CD8-positive, alpha-beta memory T cell (primary cell): ENCODE measurements at places on chromosomes 16 and 17. TPM values are rescaled to one million over a fixed set of nuclear protein-coding genes. Genes with fewer than 3 reads are reported as not detected.

Gene CDT1
- 106 TPM for total RNA-seq

Gene ABCA10
- total RNA-seq, result 0.60 TPM

DNA sequence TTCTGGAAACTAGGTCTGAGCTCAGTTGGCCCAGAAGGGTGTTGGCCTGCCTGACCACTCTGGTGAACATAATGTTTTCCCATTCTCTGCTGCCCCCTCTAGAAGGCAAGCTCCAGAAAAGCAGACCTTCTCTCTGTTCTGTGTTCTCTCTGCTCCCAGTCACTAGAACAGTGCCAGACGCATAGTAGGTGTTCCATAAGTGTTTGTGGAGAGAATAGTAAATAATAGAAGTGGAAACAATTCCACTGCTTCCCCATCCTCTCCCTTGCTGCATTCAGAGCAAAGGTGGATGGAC lies 32.2 kb upstream of the ETV4 start:
- no peak for DNase-seq
- H3K27me3 ChIP-seq, result no peaks in the 10 kb centered on the region
- H3K27ac ChIP-seq, result no peak overlapping the region
- no peak overlapping the region for H3K4me3 ChIP-seq

DNA sequence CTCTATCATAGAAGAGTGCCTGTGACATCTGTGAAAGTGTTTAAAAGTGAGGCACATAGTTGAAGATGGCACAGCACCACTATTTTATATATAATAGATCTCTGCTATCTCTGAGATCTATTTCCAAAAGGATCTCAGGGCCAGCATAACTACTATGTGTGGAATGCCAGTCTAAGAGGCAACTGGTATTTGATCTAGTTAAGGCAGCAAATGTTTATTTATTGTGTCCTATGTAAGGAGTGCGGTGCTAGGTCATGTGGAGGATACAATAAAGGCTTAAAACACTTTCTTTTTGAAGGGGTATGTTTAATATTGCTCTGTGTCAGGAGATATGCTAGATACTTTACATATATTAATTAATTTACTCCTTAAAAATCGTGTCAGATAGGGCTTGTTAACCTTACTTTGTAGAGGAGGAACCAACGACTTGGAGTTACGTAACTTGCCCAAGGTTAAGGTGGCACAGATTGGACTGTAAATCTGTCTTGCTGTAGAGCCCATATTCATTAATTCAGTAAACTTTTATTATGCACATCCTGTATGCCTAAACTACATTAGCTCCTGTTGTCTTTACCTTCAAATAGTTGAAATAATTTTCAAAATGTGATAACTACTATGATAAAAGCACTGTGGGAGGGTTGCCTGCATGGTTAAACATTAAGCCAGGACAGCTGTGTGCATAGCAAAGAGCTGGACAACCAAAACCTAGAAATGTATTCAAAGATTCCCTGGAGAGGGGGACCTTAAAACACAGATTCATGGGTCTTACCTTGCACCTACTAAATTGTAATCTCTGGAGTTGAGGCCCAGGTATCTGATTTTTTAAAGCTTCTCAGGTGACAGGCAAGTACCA lies 83.3 kb downstream of the NLK start:
- H3K36me3 ChIP-seq, result no peaks in the 10 kb centered on the region
- H3K27me3 ChIP-seq, result no peaks in the 10 kb centered on the region
- H3K4me3 ChIP-seq, result no peak overlapping the region
- no peaks in the 10 kb centered on the region for H3K4me1 ChIP-seq
- no peak for DNase-seq
- H3K27ac ChIP-seq, result no peak overlapping the region

- peak; percentile 10 for DNase-seq
- no peaks in the 10 kb centered on the region for H3K27me3 ChIP-seq
These were observed 5.2 kb downstream of the ADPRM start for GRCh38 chr17:10702574-10702973.
